Natural killer cell (primary cell): ENCODE measurements at places on chromosomes 2 and 18. TPM values are rescaled to one million over a fixed set of nuclear protein-coding genes. Genes with fewer than 3 reads are reported as not detected.
A peak's percentile ranks its signal among the peaks of the same experiment; 100 is the strongest.

DNA sequence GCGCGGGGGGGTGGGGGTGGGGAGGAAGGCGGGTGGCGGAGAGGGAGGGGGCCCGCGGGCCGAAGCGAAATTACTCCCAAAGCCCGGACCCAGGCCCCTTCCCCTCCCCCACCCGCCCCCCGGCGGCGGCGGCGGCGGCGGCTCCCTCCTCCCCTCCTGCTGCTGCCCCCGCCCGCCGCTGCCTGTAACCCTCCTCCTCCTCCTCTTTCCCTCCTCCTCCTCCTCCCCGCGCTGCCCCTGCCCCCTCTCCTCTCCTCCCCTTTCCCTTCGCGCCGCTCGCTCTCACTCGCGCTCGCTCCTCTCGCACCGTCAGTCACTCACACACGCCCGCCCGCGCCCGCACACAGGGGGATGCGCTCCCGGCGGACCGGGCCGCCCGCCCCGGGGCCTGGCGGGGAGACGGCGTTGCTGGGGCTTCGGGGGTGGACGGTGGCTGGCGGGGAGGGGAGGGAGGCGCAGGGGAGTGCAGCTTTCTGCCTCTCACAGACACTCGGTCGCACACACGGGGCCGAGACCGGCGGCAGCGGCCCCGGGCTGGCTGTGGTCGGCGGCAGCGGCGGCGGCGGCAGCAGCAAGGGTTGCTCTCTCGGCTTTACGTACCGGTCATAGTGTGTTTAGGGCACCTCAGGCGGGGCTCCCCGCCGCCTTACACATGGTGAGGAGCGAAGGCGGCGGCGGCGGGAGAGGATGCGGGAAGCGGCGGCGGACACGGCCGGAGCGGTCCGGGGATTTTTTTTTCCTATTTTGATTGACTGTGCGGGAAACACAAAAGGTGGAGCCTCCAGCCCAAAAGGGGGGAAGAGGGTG, 405 bp downstream of the SP3 start:
- H3K27ac ChIP-seq: peak overlapping the region; percentile 96
- H3K36me3 ChIP-seq: peaks cover 6% of the 10 kb centered on the region
- no peaks in the 10 kb centered on the region for H3K27me3 ChIP-seq
- H3K4me3 ChIP-seq: peak overlapping the region; percentile 80

DNA sequence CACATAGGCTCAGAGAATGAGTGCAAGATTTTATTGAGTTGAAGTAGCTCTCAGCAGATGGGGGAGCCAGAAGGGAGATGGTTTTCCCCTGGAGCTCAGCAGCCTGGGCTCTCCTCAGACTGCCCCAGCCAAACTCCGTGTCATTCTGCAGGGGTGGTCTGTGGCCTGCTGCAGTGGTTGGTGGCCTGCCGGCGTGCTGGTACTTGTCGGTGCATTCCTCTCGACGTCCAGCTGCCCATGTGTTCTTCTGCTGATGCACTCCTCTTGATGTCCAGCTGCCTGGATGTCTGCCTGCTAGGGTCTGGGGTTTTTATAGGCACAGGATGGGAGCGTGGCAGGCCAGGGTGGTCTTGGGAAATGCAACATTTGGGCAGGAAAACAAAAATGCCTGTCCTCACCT, 25.6 kb upstream of the TMEM17 start:
- no peak overlapping the region for H3K27ac ChIP-seq
- DNase-seq: no peak
- no peak overlapping the region for H3K4me3 ChIP-seq
- H3K36me3 ChIP-seq: no peaks in the 10 kb centered on the region
- no peaks in the 10 kb centered on the region for H3K4me1 ChIP-seq
- peaks cover 2% of the 10 kb centered on the region for H3K27me3 ChIP-seq

SCYGR4 gene
- not detected for total RNA-seq

DNA sequence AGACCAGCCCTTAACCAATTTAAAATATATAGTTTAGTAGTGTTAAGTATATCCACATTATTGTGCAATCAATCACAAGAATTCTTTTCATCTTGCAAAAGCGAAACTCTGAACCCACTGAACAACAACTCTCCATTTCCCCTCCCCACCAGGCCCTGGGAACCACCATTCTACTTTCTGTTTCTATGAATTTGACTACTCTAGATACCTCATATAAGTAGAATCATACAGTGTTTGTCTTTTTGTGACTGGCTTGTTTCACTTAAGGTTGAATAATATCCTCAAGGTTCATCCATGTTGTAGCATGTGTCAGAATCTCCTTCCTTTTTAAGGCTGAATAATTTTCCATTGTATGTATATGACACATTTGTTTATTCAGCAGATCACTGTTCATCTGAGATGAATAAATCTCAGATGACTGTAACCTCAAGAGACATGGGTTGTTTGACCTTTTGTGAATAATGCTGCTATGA, 8.1 kb upstream of the SOS1 start:
- peak overlapping the region; percentile 76 for H3K27ac ChIP-seq
- H3K27me3 ChIP-seq: no peaks in the 10 kb centered on the region
- peak; percentile 85 for DNase-seq
- peaks cover 30% of the 10 kb centered on the region for H3K4me1 ChIP-seq

GRCh38 chr18:39506581-39507330, 1941.2 kb upstream of the CELF4 start:
- H3K36me3 ChIP-seq: no peaks in the 10 kb centered on the region
- no peak overlapping the region for H3K27ac ChIP-seq
- DNase-seq: no peak
- no peak overlapping the region for H3K4me3 ChIP-seq
- H3K4me1 ChIP-seq: no peaks in the 10 kb centered on the region

- no peak overlapping the region for H3K4me3 ChIP-seq
- H3K36me3 ChIP-seq: peaks cover 69% of the 10 kb centered on the region
- H3K4me1 ChIP-seq: no peaks in the 10 kb centered on the region
- no peak overlapping the region for H3K27ac ChIP-seq
Observed at GRCh38 chr2:48482769-48483168, 47.2 kb upstream of the STON1 start.

CCDC141 gene
- total RNA-seq: 2.0 TPM

- no peak overlapping the region for H3K27ac ChIP-seq
- no peak overlapping the region for H3K4me3 ChIP-seq
- DNase-seq: no peak
- no peaks in the 10 kb centered on the region for H3K4me1 ChIP-seq
- no peaks in the 10 kb centered on the region for H3K27me3 ChIP-seq
- H3K36me3 ChIP-seq: no peaks in the 10 kb centered on the region
Observed at GRCh38 chr2:112960230-112960825, 17.5 kb upstream of the IL36G start.

C2orf72 gene
- not detected for total RNA-seq

DNA sequence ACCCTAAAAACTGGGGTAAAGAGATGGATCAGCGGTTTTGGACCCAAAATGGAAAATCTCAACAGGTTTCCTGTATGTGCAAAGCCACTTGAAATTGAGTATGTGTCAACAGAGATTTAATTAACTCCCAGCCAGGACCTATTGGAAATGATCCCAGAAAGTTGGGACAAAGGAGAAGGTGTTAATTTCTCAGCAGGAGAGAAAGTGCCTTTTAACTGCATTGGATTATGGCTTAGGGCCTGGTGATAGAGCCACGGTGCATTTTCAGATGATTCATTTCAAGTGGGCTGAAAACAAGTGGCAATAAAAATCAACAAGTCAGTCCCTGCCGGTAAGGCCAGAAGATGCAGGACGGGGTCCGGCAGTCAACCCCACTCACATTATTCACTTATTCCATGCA, 80.2 kb upstream of the BCL11A start:
- no peaks in the 10 kb centered on the region for H3K36me3 ChIP-seq
- no peak overlapping the region for H3K4me3 ChIP-seq
- no peak overlapping the region for H3K27ac ChIP-seq
- no peaks in the 10 kb centered on the region for H3K27me3 ChIP-seq

DNA sequence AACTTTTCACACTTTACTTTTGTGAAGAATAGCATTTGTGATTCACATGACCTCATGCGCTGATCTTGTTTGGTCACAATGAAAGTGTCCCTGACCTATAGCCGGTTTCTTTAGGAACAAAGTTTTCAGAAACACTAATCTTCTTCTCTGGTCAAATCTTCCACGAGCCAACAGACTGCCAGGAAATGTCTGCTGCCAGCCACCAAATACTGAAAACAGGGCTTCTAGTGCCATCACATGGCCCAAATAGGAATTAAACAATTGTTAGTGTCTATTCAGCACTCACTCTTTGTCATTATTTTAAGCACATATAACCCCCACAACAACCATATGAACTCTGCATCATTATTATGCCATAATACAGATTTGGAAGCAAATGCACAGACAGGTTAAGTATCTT, 286.5 kb upstream of the SYT4 start:
- no peaks in the 10 kb centered on the region for H3K36me3 ChIP-seq
- H3K4me3 ChIP-seq: no peak overlapping the region
- no peak overlapping the region for H3K27ac ChIP-seq
- DNase-seq: no peak
- no peaks in the 10 kb centered on the region for H3K4me1 ChIP-seq

DNA sequence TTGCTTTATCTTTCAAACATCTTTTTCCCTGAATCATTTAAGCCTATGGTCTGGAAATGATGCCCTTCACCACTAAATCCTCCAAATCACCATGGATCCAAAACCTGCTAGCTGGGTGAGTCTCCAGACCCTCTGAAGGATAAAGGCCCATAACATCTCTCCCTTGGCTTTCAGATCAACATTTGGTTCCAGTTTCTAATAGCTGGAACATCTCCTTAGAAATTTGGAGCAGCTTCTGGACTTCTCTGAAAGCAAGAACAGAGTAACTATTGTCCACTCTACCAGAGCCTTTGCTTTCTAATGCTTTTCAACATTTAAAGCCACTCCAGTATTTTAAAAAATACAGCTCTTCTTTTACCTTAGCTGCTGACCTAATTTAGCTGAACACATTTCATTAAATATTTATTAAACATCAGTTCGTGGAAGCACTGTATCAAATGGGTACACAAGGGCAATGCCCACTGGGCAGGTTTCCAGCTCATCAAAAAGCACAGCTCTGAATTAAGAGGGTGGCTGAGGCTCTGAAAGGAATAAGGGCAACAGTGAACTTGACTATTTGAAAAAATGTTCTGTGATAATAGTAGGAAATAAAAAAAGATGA, 75.3 kb downstream of the GALNT3 start:
- no peak overlapping the region for H3K27ac ChIP-seq
- no peaks in the 10 kb centered on the region for H3K36me3 ChIP-seq
- no peak overlapping the region for H3K4me3 ChIP-seq

DNA sequence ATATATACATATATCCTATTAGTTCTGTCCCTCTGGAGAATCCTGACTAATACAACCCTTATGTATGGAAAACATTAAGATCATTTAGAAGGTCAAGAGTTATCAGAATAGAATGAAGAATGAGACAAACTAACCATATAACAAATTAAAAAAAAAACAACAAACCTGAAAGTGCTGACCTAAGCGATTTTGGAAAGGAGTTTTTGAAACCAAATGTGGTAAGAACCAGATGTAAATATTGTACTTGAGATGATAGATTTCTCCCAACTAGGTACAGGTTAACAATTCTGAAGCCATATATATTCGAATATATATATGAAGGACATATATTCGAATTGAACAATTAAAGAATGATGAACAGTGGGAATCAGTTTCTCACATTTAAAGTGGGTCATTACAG, 917.8 kb upstream of the SLC39A10 start:
- no peaks in the 10 kb centered on the region for H3K4me1 ChIP-seq
- H3K4me3 ChIP-seq: no peak overlapping the region
- H3K36me3 ChIP-seq: no peaks in the 10 kb centered on the region
- H3K27ac ChIP-seq: no peak overlapping the region

DNA sequence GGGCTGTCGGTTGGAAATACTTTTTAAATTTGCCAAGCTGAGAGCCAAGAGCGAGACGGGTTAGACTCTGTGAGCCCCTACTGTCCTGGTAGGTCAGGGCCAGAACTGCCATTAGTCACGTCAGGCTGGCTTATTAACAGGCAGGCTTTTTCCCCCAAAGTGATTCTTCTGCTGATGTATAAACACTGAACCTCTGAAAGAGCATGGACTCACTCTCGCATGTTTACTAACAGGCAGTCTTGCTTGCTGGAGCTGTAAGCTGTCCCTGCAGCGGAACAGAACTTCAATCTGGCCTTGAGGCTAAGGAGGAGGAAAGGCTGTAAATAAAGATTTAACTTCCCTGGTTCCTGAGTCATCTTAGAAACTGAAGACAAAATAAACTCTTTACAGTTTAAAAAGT, 288.4 kb downstream of the PIEZO2 start:
- H3K4me3 ChIP-seq: no peak overlapping the region
- no peak for DNase-seq
- no peaks in the 10 kb centered on the region for H3K36me3 ChIP-seq
- H3K27ac ChIP-seq: no peak overlapping the region
- no peaks in the 10 kb centered on the region for H3K27me3 ChIP-seq
- no peaks in the 10 kb centered on the region for H3K4me1 ChIP-seq

GRCh38 chr2:67453310-67453709, 56.2 kb downstream of the ETAA1 start:
- no peak overlapping the region for H3K27ac ChIP-seq
- no peak for DNase-seq
- no peak overlapping the region for H3K4me3 ChIP-seq
- no peaks in the 10 kb centered on the region for H3K4me1 ChIP-seq

- no peaks in the 10 kb centered on the region for H3K27me3 ChIP-seq
- H3K4me1 ChIP-seq: no peaks in the 10 kb centered on the region
- H3K4me3 ChIP-seq: no peak overlapping the region
Observed at GRCh38 chr2:172226244-172227061, 123.8 kb upstream of the DLX2 start.

CNDP1 gene
- total RNA-seq: 0.57 TPM
